MV-4-11 (cell line): ENCODE measurements at places on chromosomes 3 and 15.
A peak's percentile ranks its signal among the peaks of the same experiment; 100 is the strongest.

DNA sequence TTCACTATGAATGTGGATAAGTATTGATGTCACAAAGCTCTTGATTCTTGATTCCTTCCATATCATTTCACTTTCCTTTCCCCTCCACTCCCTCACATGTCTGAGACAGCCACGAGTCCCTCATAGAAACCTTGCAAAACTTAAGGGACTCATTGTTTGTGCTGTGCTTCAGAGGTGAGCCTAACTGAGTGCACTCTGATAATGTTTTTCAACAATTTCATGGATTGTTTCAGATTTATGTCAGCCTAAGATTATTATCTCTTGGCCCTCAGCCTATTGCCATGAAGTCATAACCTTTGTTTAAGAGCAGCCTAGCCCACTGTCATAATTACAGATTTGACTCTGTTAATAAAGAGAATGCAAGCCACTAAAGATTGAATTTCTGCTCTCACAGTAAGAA is 363.6 kb downstream of the MECOM start:
- DNase-seq = no peak

DNA sequence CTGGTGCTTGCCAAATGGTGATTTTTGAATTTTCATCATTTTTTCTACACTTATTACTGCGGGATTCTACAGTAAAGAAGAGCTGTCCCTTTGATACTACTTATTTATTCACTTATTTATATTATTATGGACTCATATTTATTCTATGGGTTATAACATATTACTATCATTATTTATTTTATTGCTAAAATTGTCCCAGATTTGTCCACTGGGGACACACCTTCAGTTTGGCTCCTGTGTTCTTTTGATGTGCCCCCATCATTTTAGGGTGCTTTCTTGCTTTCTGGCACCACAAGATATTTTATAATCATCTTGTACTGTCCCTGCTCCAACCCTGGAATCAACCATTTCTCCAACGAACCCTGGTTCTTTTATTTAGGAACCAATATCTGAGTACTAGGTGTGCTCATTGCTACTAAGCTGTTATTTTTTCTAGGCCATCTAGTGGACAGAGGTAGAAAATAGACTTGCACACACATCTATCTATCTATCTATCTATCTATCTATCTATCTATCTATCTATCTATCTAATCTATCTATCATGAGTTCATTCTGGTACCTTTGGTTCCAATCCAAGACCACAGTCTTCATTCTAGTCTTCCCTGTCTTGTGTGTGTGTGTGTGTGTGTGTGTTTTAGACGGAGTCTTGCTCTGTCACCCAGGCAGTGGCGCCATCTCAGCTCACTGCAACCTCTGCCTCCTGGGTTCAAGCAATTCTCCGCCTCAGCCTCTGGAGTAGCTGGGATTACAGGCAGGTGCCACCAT is 16.0 kb downstream of the SLC22A14 start:
- DNase-seq = no peak

GRCh38 chr3:56342475-56342874 is 125.8 kb downstream of the ERC2 start:
- DNase-seq = no peak

DNA sequence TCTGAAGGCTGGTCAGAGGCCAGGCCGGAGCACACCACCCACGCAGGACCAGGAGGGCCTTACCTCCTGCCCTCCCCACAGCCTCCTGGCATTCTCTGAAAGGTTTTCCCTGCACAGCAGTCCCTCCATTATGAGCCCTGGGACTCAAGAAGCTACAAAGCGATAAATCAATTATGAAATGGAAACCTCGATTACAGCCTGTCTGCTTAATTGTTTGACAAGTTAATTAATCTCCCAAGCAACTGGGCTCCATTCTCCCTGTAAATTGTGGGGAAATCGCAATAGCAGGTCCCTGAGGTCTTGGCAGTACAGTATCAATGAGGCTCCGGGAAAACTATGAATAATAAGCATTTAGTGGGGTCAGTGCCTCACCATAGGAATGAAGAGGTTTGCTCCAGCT is 683.5 kb downstream of the NTRK3 start:
- DNase-seq = no peak

- peak; percentile 68 for DNase-seq
Measured at GRCh38 chr3:48855681-48856447, 8.2 kb upstream of the PRKAR2A start.

DNA sequence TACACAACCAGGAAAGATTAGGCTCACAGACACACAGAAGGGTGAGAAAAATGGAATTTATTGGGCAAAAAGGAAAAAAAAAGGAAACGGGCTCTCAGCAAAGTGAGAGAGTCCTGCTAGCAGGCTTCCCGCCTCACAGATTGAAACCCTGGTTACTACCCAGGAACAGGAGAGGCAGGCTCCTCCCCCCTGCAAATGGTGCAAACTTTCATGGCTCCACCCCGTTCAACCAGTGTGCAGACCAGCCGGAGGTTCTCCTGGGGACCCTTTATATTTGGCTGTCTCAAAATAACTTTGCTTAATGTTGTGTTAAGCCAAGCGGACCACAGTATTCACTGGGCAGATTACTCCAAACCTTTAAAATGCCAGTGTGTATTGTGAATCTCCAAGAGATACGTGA is 40.3 kb downstream of the IL1RAP start:
- peak; percentile 8 for DNase-seq

- DNase-seq = no peak
Measured at GRCh38 chr3:36248374-36248773, 131.9 kb upstream of the STAC start.

GRCh38 chr3:100737334-100737733 is 28.0 kb downstream of the TFG start:
- DNase-seq = no peak

- DNase-seq = no peak
Measured at GRCh38 chr15:65926899-65927298, 57.6 kb downstream of the RAB11A start.

GRCh38 chr3:86865506-86865905 is 125.4 kb downstream of the VGLL3 start:
- DNase-seq = no peak

DNA sequence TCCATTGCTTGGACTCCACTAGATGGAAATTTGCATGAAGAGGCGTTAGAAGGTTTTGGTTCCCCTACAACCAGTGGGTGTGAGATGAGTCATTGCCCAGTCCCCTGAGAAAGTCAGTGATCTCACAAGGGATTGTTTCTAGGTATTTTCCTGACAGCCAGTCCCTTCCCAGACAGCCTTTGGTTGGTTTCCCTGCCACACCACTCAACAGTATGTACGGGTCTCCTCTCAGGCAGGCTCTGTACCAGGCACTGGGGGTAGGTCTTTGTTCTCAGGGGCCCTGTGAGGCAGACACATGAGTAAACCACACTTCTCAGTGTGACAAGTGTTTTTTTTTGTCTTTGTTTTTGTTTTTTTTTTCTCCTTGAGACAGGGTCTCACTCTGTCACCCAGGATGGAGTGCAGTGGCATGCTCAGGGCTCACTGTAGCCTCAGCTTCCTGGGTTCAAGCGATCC is 4.0 kb downstream of the LAMP3 start:
- peak; percentile 75 for DNase-seq

GRCh38 chr3:156803952-156804741 is 22.0 kb upstream of the LEKR1 start:
- DNase-seq = peak; percentile 16

- no peak for DNase-seq
Measured at GRCh38 chr3:68239542-68239941, 585.1 kb upstream of the SUCLG2 start.
